ENCODE measurements at places on chromosomes 3 and 15.

DNA sequence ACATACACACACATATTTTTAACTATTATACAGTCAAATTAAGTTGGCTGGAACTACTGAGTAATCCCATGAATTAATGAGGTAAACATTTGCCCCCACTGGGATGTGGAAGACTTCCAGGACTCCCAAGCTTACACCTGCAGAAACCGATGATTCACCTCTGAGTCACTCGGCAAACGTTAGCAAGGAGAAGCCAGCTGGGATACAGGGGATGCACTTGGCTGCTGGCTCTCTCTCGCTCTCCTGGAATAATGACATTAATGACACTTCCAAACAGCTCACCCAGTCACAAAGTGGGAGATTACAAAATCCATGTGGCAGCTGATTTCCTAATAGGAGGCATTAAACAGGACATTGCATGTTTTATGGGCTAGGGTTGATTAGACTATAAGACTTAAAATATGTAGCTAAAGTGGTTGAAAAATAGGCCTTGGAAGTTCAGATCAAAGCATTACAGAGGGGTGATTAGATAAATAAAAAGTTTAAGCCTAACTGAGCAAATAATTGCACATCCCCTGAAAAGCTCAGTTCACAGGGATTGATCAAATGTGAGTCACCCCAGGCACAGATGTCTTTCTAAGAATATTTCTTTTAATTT, 500.9 kb downstream of the SOX2 start:
- DNase-seq = no peak

DNA sequence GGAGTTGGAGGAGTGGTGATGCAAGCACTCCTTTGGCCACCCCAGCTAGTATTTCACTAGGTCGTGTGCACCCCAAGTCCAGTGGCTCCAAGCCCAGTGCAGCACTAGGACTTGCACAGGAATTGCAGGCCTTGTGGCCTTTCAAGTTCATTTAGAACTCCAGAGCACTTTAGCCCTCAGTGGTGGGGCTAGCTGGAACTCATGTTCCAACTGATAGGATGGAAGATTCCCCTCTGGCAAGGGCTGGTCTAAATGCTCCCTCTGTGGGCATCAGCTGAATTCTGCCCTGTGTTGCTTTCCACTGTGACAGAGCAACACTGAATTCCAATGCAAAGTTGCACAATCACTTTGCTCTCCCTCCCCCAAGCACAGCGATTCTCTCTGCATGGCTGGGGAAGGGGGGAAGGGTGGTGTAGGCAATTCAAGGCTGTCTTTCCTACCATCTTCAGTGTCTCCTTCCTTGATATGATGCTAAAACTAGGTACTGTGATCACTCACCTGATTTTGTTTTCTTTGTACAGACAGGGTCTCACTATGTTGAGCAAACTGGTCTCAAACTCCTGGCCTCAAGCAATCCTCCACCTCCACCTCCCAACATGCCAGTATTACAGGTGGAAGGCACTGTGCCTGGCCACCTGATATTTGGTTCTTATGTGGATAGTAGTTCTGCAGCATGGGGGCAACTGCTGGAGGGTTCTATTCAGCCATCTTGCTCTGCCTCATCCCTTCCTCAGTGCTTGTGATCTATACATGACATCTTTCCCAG, 10.3 kb downstream of the USF3 start:
- no peak for DNase-seq

DNA sequence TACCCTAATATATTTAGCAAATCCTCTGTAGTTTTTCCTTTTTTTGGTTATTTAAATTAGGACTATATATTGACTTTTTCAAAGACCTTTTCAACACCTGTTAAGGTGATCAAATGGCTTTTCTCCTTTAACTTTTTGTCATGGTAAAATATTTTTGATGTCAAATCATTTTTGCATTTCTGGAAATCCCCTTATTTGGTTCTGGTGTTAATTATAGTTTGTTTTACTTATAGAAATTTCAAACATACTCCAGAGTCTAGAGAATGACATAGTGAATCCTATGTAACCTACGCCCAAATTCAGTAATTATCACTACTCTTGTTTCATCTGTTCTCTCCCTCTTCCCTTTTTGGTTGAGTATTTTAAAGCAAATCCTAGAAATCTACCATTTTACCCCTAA, 121.3 kb upstream of the TBL1XR1 start:
- no peak for DNase-seq

DNA sequence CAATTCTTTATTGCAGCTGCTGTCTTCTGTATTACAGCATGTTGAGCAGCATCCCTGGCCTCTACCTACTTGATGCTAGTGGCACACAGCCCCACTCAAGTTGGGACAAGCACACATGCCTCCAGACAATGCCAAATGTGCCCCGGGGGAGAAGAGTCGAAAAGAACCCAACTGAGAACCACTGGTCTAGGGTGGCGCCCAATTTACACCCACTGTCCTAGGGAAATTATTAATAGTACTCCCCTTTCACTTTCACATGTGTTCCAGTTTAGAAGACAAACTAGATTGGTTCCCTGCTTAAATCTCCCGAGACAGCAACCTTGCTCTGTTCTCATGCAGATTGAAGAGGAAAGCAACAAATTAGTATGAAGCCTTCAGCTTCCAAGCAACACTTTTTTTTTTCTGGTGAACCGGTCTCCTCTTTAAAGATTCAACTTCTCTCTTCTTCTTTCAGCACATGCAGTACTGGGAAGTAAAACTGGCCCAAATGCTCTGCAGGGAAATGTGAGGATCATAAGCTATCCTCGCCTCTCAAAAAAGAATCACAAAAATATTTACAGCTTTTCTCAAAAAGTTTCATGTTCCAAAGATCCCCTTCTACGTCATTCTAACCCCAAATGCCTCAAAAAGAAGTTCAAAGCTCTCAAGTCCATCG, 823.9 kb upstream of the CFAP20DC start:
- no peak for DNase-seq

GRCh38 chr3:119950666-119951325, 143.5 kb downstream of the GSK3B start:
- no peak for DNase-seq

DNA sequence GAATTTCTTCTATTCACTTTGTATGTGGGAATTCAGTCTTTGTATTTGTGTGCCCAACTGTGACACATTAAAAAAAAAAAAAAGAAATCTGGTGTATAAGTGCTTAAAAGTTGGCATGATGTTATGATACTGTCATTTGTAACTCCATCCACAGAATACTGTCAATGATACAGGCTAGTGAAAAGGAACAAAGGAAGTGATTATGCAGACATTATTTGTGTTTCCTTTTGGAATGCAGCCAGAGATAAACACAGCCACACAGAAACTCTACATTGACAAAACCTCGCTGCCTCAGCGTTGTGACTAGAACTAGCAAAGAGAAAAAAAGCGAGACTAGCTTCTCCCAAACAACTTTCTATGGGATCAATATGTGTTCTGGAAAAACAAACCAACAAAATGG, 519.2 kb upstream of the AGTR1 start:
- no peak for DNase-seq

GRCh38 chr3:67529337-67529736, 125.1 kb downstream of the SUCLG2 start:
- DNase-seq = no peak

GRCh38 chr3:278300-279064, 81.9 kb downstream of the CHL1 start:
- no peak for DNase-seq

DNA sequence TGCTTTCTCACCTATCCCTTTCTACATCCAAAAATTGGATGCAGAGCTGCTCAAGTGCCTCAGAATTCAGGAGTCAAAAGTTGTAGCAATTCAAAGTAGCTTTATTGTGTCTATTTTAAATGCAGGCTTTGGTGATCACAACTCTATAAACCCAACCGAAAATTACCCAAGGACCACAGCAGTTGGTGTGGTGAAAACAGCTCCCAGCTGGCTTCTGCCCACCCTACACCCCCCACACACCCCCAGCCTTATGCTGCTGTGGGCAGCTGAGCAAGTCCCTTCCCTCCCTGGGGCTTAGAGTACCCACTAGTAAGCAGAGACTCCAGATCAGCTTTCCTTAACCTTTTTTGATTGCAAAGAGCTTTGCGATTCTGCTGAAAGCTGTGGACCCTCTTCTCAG, 5.8 kb upstream of the HES1 start:
- DNase-seq = no peak

DNA sequence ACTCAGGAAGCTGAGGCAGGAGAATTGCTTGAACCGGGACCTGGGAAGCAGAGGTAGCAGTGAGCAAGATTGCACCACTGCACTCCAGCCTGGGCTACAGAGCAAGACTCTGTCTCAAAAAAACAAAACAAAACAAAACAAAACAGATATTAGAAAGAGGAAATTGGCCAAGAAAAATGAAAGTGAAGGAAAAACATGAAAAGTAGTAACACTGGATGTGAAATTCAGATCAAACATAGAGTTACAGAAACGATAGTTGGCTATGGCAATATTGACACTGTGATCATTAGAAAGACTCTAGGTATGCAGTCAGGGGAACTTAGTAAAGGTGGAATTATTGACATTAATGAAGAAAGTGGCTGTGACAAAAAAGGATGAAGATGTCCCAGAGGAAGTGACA, 13.2 kb upstream of the TIPARP start:
- DNase-seq = no peak

GRCh38 chr3:21779909-21780308, 28.9 kb upstream of the ZNF385D start:
- DNase-seq = no peak

- no peak for DNase-seq
These were observed 6.7 kb upstream of the CMTM7 start for GRCh38 chr3:32384938-32385337.

DNA sequence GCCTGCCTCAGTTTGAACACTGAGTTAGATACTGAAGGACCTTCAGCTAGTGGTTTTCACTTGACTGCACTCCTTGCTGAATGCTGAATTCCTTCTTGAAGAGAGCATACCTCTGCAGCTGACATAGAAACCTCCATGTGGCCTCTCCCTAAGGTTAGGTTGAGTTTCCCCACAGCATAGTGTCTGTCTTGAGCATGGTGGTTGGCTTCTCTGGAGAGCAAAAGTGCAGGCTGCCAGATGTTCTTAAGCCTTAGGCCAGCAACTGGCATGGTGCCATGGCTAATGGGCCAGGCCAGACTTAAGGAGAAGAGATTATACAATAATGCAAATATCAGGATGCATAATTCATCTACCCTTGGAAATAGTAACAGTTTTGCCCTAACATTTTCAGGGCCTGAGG, 545.6 kb upstream of the ZNF385D start:
- no peak for DNase-seq

- DNase-seq = no peak
These were observed 212.1 kb downstream of the P3H2 start for GRCh38 chr3:189908646-189909045.

- no peak for DNase-seq
These were observed 87.8 kb downstream of the NCEH1 start for GRCh38 chr3:172622916-172623700.

GRCh38 chr3:111956995-111957734, 21.7 kb upstream of the ABHD10 start:
- DNase-seq = no peak

- DNase-seq = no peak
These were observed 76.2 kb upstream of the CMTM7 start for GRCh38 chr3:32315441-32315840.

- DNase-seq = no peak
These were observed 59.9 kb downstream of the FAM43A start for GRCh38 chr3:194745422-194746184.

DNA sequence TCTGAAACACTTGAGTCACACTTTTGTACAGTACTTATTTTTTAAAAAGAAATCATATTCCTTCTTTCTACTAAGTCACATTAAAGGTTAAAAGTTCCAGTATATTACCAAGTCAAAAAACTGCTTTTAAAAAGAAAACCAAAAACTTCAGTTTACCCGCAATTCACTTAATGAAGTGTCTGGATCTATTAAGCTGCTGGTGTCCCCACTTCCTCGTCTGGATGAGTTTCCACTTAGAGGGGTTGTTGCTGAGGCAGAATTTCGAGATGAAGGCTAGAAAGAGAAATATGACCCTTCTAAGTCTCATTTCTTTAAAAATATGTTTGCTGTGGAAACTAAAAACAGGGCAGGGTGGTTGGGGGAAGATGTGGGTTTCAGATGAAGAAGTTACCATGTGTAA, 79.7 kb downstream of the LRRFIP2 start:
- no peak for DNase-seq

GRCh38 chr3:116770815-116771450, 61.4 kb downstream of the TUSC7 start:
- DNase-seq = no peak

Data from stimulated activated CD4-positive, alpha-beta T cell treated with anti-CD3 and anti-CD28 coated beads, Interleukin-15, amount 100 ng/mL, for 1 hour (primary cell).